ENCODE measurements at places on chromosomes 6 and 20. TPM values are rescaled to one million over a fixed set of nuclear protein-coding genes. Genes with fewer than 3 reads are reported as not detected.

Gene FRS3
- 5.2 TPM for total RNA-seq

- no peak for DNase-seq
These were observed 32.8 kb downstream of the GSS start for GRCh38 chr20:34922654-34923381.

Gene COL11A2
- 1.1 TPM for total RNA-seq

Gene SLPI
- not detected for total RNA-seq

DNA sequence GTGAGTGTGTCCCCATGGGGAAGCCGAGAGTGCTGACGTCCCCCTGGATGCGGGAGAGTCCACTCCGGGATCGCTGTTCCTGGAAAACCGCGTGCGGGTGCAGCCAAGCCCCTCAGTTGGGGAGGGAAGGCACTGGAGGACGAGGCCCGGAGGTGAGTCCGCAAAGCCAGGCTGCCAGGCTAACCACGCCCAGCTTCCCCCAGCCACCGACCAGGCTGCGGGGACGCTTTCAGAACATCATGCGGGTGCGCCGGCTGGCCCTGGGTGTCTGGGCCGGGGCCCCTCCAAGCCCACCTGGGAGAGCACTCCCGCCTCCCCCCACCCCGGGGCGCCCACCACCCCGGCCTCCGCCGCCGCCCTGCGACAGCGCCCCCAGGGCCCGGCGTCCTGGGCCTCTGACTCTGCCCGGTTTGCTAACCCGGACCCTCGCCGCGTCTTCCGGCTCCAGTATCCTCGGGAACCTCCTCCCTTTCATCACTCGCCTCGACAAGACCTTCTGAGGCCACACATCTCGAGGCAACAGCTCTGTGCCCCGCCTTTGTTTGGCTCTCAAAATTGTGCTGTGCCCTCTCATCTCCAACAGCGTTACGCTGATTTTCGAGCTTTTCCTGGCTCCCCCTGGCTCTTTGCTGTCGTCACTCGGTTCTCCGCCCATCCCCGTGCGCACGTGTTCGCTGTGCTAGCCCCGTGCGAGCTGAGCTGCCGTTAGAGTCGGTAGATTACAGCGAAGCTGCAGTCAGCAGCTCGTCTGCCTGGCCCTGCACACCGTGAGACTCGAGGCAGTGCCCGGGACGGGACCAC lies 47.1 kb upstream of the ENTPD6 start:
- DNase-seq: peak; percentile 61

- peak; percentile 64 for DNase-seq
These were observed 1.6 kb upstream of the DBNDD2 start for GRCh38 chr20:45406260-45407066.

GRCh38 chr6:52681416-52681815 lies 10.5 kb downstream of the TMEM14A start:
- no peak for DNase-seq

Gene SIRPD
- 0.28 TPM for total RNA-seq

DNA sequence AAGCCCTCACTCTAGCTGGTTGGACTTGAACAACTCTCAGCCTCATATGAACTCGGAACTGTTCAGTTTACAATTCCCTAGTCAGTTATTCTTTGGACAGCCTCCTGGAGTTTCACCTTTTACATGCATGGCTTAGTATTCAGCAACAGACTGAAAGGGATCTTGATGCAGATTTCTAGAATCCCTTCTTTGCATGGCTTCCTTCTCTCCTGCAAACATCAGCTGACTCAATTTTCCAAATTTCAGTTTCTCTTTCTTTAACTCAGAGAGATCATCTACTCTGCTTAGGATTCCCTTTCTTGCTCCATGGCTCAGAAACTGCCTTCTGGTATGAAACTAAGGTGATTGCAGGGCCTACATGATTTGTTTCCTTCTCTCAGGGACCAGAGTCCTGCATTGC lies 99.6 kb downstream of the CEP57L1 start:
- no peak for DNase-seq

Gene C6orf52
- total RNA-seq: 5.7 TPM

DNA sequence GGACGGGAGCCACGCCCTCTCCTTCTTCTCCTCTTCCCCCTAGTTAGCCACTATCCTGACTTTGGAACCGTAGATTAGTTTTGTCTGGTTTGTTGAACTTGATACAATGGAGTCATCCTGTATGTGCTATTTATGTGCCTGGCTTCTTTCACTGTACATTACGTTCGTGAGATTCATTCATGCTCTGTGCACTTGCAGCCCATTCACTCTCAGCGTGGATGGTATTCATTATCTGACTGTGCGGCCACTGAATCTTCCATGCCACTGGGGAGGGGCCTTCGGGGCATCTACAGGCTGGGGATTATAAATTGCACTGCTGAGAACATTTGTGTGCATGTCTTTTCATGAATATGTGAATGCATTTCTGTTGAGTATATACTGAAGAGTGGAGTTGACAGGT lies 262.5 kb downstream of the CDH26 start:
- DNase-seq: no peak

DNA sequence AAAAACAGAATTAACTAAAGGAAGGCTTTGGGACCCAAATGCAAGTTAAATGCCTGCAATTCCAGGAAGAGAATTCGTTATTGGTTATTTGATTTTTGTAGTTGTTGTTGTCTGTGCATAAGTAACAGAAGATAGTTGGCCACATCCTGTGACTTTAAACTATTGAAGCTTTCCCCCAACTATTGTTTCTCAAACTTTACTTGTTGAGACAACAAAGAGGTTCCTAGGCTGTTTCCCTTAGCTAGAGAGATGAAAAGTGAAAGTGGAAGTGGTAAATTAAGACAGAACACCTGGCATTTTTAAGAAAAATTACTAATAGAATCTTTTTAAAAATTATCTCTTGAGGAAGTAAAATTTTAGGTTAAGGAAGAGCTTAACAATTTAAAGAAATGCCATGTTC lies 525.2 kb downstream of the PKHD1 start:
- no peak for DNase-seq

Gene SNX14
- total RNA-seq: 50.0 TPM

Gene PBOV1
- not detected for total RNA-seq

- no peak for DNase-seq
These were observed 67.0 kb upstream of the FOXQ1 start for GRCh38 chr6:1244941-1245340.

GRCh38 chr6:81767163-81767891 lies 14.8 kb upstream of the TENT5A start:
- no peak for DNase-seq

GRCh38 chr6:133446789-133447188 lies 205.6 kb downstream of the EYA4 start:
- DNase-seq: no peak

All from activated naive CD8-positive, alpha-beta T cell treated with anti-CD3 and anti-CD28 coated beads for 36 hours (primary cell).